Upper lobe of right lung (tissue), 1 donor: ENCODE measurements at places on chromosomes 5 and 9.

GRCh38 chr9:73116031-73116430, 35.6 kb upstream of the ANXA1 start:
- no peak for DNase-seq

GRCh38 chr5:153959134-153959957, 79.4 kb downstream of the FAM114A2 start:
- no peak for DNase-seq

DNA sequence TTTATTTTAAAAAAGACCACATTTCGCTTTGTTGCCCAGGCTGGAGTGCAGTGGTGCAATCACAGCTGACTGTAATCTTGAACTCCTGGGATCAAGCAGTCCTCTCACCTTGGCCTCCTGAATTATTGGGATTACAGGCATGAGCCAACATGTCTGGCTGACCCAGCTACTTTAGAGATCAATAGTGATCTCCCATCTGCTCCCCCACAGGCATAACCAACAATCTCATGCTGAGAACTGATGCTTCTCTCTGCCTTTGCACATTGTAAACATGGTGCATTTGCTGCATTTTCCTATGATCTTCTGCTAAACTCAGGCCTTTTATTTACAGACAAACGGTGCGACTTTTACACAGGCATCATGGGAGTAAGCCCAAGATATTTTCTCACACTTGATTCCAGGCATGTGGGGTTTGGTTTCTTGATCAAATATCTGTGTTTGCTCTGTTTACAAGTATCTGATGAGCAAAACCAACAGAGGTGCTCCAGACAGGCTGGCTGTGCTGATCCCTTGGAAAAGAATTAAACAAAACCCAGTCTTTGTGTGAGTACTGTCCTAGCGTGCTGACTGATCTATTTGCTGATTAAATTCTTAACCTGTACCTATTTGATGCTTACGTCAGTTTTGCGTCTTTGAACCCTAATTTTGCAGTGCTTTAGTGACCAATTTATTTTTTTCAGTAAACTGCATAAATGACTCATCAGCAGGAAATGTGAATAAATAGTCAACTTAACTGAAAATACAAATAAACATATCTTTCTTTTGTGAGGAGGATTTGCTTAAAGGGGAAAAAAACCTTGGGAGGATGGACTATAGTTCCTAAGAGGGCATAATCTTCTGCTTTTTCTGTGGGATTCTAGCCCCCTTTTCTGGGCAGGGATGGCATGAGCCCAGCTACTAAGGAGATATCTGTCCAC, 191.7 kb upstream of the NR3C1 start:
- no peak for DNase-seq

GRCh38 chr9:128747241-128747640, 23.3 kb upstream of the ZDHHC12 start:
- no peak for DNase-seq

GRCh38 chr5:149700347-149700746, 29.8 kb upstream of the PPARGC1B start:
- DNase-seq = no peak

GRCh38 chr5:112579599-112580170, 158.0 kb upstream of the APC start:
- DNase-seq = no peak

DNA sequence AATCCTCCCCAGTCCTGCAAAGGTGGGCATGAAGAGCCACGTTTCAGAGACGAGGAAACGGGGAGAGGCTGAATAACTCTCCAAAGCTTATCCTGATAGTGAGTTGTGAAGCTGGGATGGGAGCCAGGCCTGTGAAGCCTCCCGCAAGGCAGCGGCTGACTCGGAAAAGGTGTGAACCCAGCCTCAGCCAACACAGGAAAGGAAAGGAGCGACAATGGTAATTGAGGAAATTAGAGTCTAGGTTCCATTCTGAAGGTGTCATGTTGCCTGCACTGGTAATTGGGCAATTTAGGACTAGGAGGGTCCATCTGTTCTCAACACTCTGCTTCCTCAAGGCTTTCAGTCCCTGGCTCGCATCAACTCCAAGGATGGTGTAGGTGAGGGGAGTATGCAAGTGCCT, 83.4 kb downstream of the LIFR start:
- no peak for DNase-seq
